Left forelimb (tissue), 1 donor: ENCODE measurements at places on chromosomes 11 and 22.

DNA sequence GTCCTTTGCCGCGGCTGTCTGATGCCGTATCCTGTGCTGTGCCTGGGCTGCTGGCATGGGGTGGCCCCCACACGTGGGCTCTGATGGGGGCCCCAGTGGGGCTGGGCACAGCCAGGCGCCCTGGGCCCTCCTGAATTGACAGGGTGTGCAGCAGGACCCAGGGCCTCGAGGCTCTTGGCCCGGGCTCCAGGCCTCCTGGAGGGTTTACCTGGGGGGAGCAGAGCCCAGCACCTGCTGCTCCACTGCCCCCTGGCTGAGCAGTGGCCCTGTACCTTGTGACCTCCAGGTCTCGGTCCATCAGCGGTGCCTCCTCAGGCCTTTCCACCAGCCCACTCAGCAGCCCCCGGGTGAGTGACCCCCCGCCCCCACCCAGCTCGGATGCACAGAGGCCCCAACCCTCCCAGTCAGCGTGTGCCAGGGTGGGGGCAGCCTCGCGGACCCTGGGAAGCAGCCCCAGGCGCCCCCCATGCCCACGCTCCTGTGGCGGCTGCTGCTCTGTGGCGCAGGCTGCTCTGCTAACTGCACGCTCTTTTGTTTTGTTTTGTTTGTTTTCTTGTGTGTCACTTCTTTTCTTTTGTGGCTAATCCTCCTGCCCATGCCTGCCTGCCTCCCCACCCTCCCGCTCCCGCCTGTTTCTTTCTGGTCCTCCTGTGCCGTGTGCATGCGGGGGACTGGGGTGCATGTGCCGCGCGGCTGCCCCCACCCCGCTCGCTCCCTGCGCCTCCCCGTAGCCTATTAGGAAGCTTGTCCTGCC is 36.9 kb downstream of the MOB2 start:
- DNase-seq = no peak

DNA sequence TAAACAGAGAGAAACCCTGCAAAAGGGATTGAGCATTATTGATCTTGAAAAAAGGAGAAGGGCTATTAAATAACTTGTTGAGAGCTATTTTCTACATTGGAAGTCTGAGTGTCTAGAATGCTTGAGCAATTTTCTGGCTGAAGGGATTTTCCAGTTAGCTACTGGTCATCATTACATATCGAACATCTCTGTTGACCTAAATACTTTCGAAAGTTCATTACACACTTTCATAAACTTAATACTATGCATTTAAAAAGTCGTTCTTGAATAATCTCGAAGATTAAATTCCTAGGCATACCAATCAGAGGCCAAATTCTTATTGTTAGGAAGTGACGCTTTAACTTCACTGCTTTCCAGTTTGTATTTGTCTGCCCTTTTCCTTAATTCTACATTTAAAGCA is 13.7 kb downstream of the ETS1 start:
- no peak for DNase-seq

DNA sequence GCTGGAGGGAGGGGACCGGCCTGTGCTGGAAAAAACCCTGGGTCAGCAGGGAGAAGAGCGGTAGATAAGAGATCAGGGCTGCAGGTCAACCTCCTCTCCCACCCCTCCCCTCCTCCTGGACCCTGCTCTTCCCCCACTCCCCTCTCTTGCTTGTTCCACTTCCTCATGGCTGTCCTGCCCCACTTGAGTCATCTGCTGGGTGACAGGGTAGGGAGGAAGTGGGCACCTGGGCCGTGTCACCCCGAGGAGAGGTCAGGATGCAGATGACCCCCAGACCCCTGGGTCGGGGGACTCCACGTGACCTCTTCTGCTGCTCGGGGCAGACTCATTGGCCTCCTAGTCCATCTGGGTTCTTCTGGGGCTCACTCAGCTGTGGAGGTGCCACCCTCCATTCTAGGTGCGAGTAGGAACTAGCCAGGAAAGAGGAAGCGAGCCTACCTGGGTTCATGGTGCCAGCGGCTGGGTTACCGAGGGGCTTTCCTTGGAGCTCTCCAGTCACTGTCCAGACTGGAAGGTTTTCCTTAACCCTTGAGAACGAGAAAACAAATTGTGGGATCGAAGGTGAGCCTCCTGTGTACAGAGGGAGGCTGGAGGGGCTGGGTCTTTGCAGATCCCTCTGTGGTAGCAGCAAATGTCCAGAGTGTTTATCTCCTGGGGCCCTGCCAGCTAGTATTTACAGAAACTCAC is 6.5 kb downstream of the APOL2 start:
- DNase-seq = peak; percentile 41

DNA sequence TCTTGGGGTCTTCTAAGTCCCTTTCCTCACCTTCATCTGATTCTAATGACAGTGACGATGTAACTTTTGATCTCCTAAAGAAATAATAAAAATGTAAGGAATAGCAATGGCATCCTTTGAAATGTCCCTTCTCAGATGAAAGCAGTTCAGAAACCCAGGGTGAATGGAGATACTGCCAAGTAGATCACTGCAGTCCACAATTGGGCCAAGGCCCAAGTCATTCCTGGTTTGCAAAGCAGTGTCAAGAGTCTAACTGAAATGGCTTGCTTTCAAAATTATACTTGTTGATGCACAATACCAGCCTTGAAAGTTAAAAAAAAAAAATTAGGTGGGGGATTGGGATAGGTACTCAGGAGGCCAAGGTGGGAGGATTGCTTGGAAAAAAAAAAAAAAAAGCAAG is 20.4 kb downstream of the ASCC2 start:
- no peak for DNase-seq

- no peak for DNase-seq
Measured at GRCh38 chr11:108669711-108670110, 4.8 kb downstream of the DDX10 start.

DNA sequence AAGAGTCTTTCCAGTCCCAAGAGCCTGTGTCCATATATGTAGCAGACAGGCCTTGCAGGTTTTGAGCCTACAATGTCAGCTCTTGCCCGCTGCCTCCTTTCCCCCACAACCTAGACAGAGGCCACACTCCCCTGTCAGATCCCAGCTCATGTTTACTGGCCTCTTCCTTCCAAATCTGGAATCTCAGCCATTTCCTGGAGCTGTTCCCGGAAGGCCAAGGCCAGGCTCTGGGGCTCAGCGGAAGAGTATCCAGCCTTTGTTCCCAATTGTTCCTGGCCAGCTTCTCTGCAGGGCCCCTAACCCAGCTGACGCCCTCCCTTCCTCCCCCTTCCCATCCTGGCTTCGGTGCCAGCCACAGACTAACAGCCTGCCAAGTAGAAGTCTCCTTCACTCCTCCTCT is 1.0 kb upstream of the ROBO4 start:
- peak; percentile 78 for DNase-seq

- DNase-seq = no peak
Measured at GRCh38 chr11:1085440-1086170, 10.9 kb downstream of the MUC2 start.

- DNase-seq = no peak
Measured at GRCh38 chr11:81207421-81208054, 1526.1 kb downstream of the FAM181B start.

- no peak for DNase-seq
Measured at GRCh38 chr11:105456950-105457349, 152.9 kb upstream of the GRIA4 start.

GRCh38 chr11:109914809-109915653 is 178.2 kb upstream of the ZC3H12C start:
- no peak for DNase-seq

DNA sequence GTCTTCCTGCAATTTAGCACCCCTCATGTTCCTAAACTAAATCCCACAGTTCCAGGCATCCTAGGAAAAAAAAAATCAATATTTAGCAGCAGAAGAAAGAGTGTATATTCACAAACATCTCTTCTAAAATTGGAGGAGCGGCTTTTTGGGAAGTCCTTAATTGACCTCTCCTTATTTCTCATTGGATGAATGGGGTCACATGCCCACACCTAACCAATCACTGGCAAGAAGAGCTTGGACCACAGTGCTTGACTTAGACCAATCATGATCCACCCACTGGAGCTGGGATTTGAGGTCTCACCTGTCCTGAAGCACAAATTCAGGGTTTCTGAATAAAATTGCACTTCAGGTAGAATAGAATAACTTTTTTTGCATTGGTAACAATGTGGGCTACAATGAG is 16.0 kb downstream of the CD44 start:
- no peak for DNase-seq

DNA sequence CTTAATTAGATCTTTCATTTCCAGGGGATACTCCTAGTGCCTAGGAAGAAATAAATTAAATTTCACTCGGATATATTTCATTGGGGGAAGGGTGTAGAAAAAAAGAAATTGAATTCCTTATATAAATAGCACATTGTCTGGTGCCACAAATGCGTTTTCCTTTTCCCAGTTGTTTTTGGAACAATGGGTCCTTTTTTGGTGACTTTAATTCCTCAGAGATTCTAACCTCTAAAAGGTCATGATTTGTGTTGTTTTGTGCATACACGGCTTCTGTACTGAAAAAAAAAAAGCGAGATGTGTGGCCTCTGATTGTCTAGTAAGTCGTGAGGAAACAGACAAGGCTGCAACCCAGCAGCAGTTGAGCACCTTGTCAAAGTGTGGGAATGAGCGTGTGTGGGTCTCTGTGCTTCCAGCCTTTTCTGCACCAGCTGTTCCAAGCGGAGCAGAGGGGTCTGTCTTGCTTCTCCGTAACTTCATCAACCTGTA is 64.5 kb upstream of the CRTAM start:
- DNase-seq = no peak

DNA sequence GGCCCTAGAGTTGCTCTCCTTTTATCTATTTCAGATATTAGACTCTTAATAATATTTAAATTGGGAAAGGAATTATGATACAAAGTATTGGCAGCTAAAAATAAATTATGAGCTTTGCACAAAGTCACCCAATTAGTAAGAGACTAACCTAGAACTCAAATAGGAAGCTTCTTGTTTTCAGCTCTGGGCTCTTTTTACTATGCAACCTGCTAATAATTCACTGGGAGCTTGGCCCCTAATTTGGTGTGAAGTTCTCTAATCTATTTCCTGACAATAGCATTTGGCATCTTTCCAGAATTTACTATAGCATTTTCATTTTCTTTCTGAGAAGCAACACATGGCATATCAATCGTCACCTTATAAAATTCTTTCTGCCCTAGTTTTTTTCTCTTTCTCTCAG is 727.7 kb upstream of the ANO5 start:
- DNase-seq = no peak

DNA sequence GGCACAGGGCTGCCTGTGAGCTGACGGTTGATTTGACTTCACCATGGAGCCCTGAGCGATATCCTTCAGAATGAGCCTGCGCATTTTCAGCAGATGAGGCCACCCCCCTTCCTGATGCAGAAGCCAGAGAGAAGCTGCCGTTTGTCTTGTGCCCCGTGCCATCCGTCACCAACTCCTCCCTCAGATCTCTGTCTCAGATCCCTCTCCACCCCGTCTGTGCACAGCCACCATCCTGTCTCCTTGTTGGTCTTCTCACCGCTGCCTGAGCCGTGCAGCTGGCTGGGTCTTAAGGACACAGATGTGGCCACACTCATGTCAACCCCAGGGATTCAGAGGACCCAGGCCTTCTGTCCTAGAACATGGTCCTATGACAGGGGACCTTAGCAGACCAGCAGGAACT is 293.9 kb downstream of the TBC1D22A start:
- DNase-seq = no peak

DNA sequence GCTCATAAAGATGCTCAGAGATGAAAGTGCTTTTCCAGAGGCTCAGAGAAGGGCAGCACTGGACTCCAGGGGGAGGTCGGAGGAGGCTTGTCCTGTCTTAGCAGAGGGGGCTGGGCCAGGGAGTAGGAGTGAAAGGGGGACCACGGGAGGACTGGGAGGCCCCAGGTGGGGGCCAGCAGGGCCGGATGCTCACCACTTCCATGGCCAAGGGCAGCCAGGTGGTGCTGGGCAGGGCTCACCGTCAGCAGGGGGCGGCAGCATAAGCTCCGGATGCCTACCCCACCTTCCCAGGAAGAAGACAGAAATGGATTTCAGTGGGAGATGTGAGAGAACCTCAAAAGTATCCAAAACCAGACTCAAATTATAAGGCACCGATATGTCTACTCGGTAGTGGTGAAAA is 11.0 kb downstream of the RAB36 start:
- no peak for DNase-seq

GRCh38 chr11:128733440-128734102 is 39.7 kb downstream of the FLI1 start:
- peak; percentile 34 for DNase-seq

DNA sequence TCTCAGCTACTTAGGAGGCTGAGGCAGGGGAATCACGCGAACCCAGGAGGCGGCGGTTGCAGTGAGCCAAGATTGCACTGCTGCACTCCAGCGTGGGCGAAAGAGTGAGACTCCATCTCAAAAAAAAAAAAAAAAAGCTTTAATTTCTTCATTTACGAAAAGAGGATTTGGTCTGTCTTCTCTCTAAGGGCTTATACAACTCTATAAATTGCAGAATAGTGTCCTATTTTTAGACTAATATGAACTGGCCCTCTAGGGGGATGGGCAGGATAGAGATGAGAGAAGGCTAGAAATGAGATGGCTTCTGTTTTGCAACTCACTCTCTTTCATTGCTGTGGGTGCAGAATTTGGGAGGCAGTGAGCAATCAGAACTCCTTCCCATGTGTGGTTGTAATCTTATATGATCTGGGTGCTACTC is 11.3 kb downstream of the MAML2 start:
- DNase-seq = no peak

DNA sequence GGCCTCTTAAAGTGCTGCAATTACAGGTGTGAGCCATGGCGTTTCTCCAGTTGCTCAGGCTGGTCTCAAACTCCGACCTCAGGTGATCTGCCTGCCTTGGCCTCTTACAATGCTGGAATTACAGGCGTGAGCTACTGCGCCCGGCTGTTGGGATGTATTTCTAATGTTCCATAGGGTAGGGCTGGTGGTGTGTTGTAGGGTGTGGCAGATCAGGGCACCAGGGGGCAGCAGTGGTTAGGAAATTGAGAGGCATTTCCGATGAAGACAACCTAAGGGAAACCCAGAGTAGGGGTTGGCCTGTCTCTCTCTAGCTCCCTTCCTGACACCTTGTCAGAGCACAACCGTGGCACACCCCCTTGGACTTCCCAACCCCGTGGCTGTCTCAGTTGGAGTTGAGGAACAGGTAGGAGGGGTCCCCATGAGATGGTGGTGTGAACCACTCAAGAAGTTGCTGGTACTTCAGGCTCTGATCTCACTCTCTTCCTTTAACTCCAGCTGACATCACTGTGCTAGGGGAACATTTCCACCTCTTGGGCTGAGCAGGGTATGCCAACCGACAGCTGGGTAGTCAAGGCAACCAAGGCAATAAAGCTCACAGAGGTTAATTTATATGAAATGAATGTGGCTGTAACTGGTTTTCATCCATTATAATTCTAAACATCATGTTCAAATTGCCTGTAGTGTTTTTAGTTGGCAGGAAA is 33.0 kb downstream of the YWHAH start:
- peak; percentile 82 for DNase-seq

- no peak for DNase-seq
Measured at GRCh38 chr11:99015634-99016454, 4.9 kb upstream of the CNTN5 start.

GRCh38 chr11:60951904-60952741 is at the start of gene SLC15A3:
TSS of gene SLC15A3 (minus strand) at chr11:60952176. CDS start at chr11:60951551, 625 bp downstream.
- no peak for DNase-seq
